A549 treated with Hydrocortisone at 1 μM for 4 hours (cell line): ENCODE measurements at places on chromosomes 13 and 19. TPM values are rescaled to one million over a fixed set of nuclear protein-coding genes. Genes with fewer than 3 reads are reported as not detected.

The ANGPTL4 gene
- 519 to 718 TPM (median 655 TPM) in 5 replicates for total RNA-seq

The FSTL3 gene
- total RNA-seq: 210 to 272 TPM (median 239 TPM) in 5 replicates

The ITGBL1 gene
- 1.0 to 2.4 TPM (median 1.7 TPM) in 5 replicates for total RNA-seq

The CYP4F12 gene
- 1.8 to 2.4 TPM (median 2.4 TPM) in 5 replicates for total RNA-seq

The CEACAM8 gene
- not detected in 5 replicates for total RNA-seq

The PLVAP gene
- not detected in 5 replicates for total RNA-seq

The C1QTNF9B gene
- not detected in 5 replicates for total RNA-seq

The TEKTIP1 gene
- 0.20 to 0.23 TPM in 2 of 5 replicates, not detected in the others for total RNA-seq

The PRSS57 gene
- 0.16 to 0.23 TPM in 2 of 5 replicates, not detected in the others for total RNA-seq

The ZNF14 gene
- 1.7 to 2.4 TPM (median 2.1 TPM) in 5 replicates for total RNA-seq

The SLC25A41 gene
- 0.08 to 0.13 TPM (median 0.12 TPM) in 3 of 5 replicates, not detected in the others for total RNA-seq

The CCDC8 gene
- not detected in 5 replicates for total RNA-seq

The POU2F2 gene
- total RNA-seq: 0.33 to 0.80 TPM (median 0.70 TPM) in 5 replicates

The ZNF729 gene
- not detected in 5 replicates for total RNA-seq

The SIGLEC10 gene
- 0.03 to 0.08 TPM (median 0.07 TPM) in 3 of 5 replicates, not detected in the others for total RNA-seq

The ZNF724 gene
- total RNA-seq: 0.55 to 1.1 TPM (median 0.83 TPM) in 5 replicates

The RNF225 gene
- total RNA-seq: 0.08 to 0.17 TPM in 2 of 5 replicates, not detected in the others

The PLPP2 gene
- 85.3 to 109 TPM (median 99.8 TPM) in 5 replicates for total RNA-seq

The KIR3DL2 gene
- total RNA-seq: 0.06 TPM in 1 of 5 replicates, not detected in the others

The PNPLA6 gene
- 27.7 to 34.6 TPM (median 31.9 TPM) in 5 replicates for total RNA-seq

The IGSF23 gene
- total RNA-seq: 0.15 to 0.84 TPM (median 0.66 TPM) in 5 replicates

The SLITRK5 gene
- total RNA-seq: 0.51 to 0.60 TPM (median 0.58 TPM) in 5 replicates

The SYNE4 gene
- total RNA-seq: 0.18 to 0.29 TPM (median 0.22 TPM) in 5 replicates

The IGFL1 gene
- 1.0 to 2.8 TPM (median 2.2 TPM) in 5 replicates for total RNA-seq

The MISP gene
- total RNA-seq: 73.4 to 86.5 TPM (median 79.6 TPM) in 5 replicates
